A549 treated with ZK216348 at 1 μM for 4 hours (cell line): ENCODE measurements at places on chromosomes 5 and 9. TPM values are rescaled to one million over a fixed set of nuclear protein-coding genes. Genes with fewer than 3 reads are reported as not detected.

Gene PCDHGA6
- 0.05 to 0.29 TPM (median 0.20 TPM) in 5 replicates for total RNA-seq

Gene ROR2
- 1.4 to 2.4 TPM (median 1.7 TPM) in 5 replicates for total RNA-seq

Gene PFN3
- total RNA-seq, result not detected in 5 replicates

Gene FBN2
- 12.9 to 22.2 TPM (median 18.6 TPM) in 5 replicates for total RNA-seq

Gene TAF11L6
- total RNA-seq, result not detected in 5 replicates

Gene CDC25C
- 10.3 to 13.5 TPM (median 10.6 TPM) in 5 replicates for total RNA-seq

Gene SOHLH1
- total RNA-seq, result not detected in 5 replicates

Gene PCDHGA2
- total RNA-seq, result 0.37 to 0.79 TPM (median 0.54 TPM) in 5 replicates

Gene ADAMTS19
- not detected in 5 replicates for total RNA-seq

Gene CDO1
- total RNA-seq, result not detected in 5 replicates

Gene CTXN3
- not detected in 5 replicates for total RNA-seq

Gene SCGB3A2
- not detected in 5 replicates for total RNA-seq

Gene IL3
- not detected in 5 replicates for total RNA-seq

Gene GFM2
- 23.8 to 26.3 TPM (median 24.9 TPM) in 5 replicates for total RNA-seq

Gene FGD3
- 0.13 to 0.36 TPM (median 0.17 TPM) in 5 replicates for total RNA-seq

Gene CDH18
- not detected in 5 replicates for total RNA-seq

Gene AQP7
- total RNA-seq, result 0.36 to 0.95 TPM (median 0.47 TPM) in 5 replicates

Gene DMRT3
- total RNA-seq, result not detected in 5 replicates

Gene PCDHB2
- 2.7 to 4.5 TPM (median 3.1 TPM) in 5 replicates for total RNA-seq

Gene FOXD4L4
- 0.08 to 0.13 TPM (median 0.13 TPM) in 3 of 5 replicates, not detected in the others for total RNA-seq

Gene MED7
- total RNA-seq, result 14.9 to 27.2 TPM (median 15.7 TPM) in 5 replicates

Gene TRPM6
- 1.4 to 1.9 TPM (median 1.6 TPM) in 5 replicates for total RNA-seq

Gene HAVCR2
- total RNA-seq, result 0.20 to 0.70 TPM (median 0.41 TPM) in 5 replicates

Gene NUTM2F
- not detected in 5 replicates for total RNA-seq

Gene LTC4S
- 0.63 TPM in 1 of 5 replicates, not detected in the others for total RNA-seq

Gene EIF4E1B
- not detected in 5 replicates for total RNA-seq

Gene CYLC2
- not detected in 5 replicates for total RNA-seq

Gene LEAP2
- 0.58 to 1.4 TPM (median 1.0 TPM) in 5 replicates for total RNA-seq

Gene F2R
- total RNA-seq, result 28.3 to 56.4 TPM (median 49.9 TPM) in 5 replicates

Gene LCNL1
- 0.08 to 0.18 TPM (median 0.12 TPM) in 3 of 5 replicates, not detected in the others for total RNA-seq

Gene SPATA9
- not detected in 5 replicates for total RNA-seq

Gene REEP2
- total RNA-seq, result 6.1 to 8.2 TPM (median 6.8 TPM) in 5 replicates

Gene TNFSF15
- total RNA-seq, result 0.05 to 0.25 TPM (median 0.16 TPM) in 5 replicates

Gene FBXO10
- total RNA-seq, result 4.8 to 8.8 TPM (median 7.8 TPM) in 5 replicates

Gene PCDHGA4
- total RNA-seq, result 0.11 to 0.23 TPM (median 0.17 TPM) in 5 replicates

Gene CENPH
- total RNA-seq, result 17.6 to 30.4 TPM (median 27.4 TPM) in 5 replicates

Gene CRAT
- 20.8 to 32.8 TPM (median 29.3 TPM) in 5 replicates for total RNA-seq

Gene RXFP3
- total RNA-seq, result not detected in 5 replicates

Gene RNF183
- not detected in 5 replicates for total RNA-seq

Gene HSPA4
- 172 to 250 TPM (median 179 TPM) in 5 replicates for total RNA-seq

Gene TMED9
- 267 to 288 TPM (median 273 TPM) in 5 replicates for total RNA-seq

Gene TBC1D13
- total RNA-seq, result 17.6 to 23.5 TPM (median 21.1 TPM) in 5 replicates

Gene TPPP
- 4.5 to 7.6 TPM (median 6.0 TPM) in 5 replicates for total RNA-seq

Gene ZNF366
- not detected in 5 replicates for total RNA-seq

Gene PBX3
- 9.4 to 14.5 TPM (median 13.0 TPM) in 5 replicates for total RNA-seq

Gene CNTNAP3B
- total RNA-seq, result 14.2 to 19.3 TPM (median 16.7 TPM) in 5 replicates
